ENCODE measurements at places on chromosomes 2 and 18.

DNA sequence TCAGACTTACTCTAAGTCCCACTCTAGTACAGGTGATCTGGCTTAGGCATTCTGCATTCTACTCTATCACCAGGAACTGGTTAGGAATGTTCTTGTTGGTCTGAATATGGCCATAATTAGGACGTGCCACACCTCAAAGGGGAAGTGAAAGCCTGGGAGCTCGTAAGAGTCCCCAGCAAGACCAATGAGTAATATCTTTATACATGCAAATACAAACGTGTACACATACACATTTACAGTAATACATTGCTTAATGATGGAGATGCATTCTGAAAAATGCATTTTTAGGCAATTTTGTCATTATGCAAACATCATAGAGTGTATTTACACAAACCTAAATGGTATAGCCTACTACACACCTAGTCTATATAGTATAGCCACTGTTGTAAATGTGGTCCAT lies 19.5 kb upstream of the ERCC3 start:
- no peak for DNase-seq

- no peak for DNase-seq
Measured at GRCh38 chr2:36197181-36197971, 158.2 kb upstream of the CRIM1 start.

DNA sequence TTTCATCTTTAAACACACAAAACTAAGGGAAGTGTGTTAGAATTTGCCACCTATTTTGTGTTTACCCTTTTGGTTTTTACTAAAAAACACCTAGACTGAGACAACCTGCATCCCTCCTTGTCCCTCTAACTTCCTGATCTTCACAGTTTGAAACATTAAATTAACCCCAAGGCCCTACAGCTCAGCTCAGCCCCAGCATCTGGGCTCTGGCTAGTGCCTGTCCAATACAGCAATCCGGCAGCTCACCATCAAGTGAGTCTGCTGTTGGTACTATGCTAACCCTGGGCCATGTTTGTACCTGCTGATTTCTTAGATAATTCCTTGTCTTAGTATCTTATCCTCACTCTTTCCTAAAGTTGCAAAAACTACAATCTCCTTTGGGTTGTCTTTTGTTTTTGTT lies 162.4 kb downstream of the DSEL start:
- no peak for DNase-seq

DNA sequence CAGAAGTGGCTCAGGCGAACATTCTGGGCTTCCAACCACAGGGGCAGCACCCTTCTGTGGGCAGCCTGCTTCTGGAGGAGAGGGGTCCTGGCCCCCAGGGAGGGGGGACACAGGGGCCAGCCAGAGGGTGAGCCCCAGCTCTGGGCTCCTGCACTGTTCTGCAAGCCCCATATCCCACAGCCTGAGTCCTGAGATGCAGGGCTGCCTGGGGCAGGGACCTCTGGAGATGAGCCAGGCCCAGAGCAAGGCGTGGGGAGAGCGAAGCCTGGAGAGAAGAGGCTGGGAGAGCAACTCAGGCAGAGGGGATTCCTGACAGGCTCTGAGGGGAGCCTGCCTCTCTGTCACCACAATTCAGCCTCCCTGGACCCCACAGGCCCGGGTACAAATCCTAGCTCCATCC lies 13.5 kb upstream of the PRSS56 start:
- no peak for DNase-seq

GRCh38 chr2:68371581-68371980 lies 6.5 kb downstream of the PLEK start:
- no peak for DNase-seq

DNA sequence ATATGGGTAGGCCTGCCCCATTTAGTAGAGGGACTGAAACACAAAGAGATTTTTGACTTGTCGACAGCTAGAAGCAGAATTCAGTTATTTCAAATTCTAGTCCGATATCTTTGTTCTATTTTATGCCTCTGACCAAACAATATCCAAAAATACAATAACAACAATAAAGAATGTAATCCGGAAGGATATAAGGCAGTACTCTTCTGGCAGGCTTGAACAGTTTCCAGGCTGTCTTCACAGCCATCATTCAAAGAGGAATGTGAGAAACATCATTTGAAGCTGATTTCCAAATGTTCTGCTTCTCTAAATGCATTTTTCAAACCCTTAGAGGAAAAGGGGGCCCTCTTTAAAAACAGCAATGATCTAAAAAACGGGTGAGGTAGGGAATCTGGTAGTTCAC lies 36.7 kb upstream of the SPTBN1 start:
- no peak for DNase-seq

- DNase-seq = peak; percentile 48
Measured at GRCh38 chr2:226877491-226877890, 41.6 kb downstream of the RHBDD1 start.

DNA sequence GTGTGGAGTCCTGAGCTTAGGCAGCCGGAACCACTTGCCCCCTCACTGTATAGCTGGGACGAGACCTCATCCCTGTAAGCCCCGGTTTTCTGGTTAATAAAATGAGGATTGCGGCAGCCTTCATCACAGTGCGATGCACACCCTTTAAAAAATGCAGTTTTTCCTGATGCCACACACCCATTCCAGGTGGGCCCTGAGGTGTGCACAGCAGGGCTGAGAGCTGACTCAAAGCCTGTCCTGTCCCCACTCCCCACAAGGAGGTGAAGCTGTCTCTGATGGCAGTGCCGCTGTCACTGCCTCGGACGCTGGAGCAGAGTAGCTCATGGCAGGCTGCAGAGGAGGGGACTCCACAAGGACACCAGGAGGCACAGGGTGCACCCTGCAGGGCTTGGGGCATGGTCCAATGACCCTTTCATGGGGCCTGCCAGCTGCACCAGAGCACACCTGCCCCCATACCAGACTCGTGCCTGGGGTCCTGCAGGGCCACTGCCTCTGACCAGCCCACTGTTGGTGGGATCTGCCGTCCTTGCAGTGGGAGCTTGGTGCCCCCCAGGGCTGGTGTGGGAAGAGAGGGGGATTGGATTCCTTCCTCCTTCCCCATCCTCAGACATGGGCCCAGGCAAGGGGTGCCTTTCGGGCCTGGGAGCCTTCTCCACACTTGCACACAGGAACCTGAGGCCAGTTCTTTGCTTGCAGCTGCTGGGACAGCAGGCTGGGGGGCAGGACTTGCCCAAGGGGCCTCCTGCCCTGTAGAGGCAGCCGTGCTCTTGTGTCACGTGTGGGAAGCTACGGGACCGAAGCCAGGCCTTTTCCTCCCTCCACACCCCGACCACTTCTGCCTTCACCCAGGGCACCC lies 22.8 kb downstream of the GPC1 start:
- DNase-seq = no peak

GRCh38 chr18:79133724-79134123 lies 64.5 kb downstream of the ATP9B start:
- peak; percentile 4 for DNase-seq

- no peak for DNase-seq
Measured at GRCh38 chr18:25005541-25006403, 346.2 kb downstream of the ZNF521 start.

DNA sequence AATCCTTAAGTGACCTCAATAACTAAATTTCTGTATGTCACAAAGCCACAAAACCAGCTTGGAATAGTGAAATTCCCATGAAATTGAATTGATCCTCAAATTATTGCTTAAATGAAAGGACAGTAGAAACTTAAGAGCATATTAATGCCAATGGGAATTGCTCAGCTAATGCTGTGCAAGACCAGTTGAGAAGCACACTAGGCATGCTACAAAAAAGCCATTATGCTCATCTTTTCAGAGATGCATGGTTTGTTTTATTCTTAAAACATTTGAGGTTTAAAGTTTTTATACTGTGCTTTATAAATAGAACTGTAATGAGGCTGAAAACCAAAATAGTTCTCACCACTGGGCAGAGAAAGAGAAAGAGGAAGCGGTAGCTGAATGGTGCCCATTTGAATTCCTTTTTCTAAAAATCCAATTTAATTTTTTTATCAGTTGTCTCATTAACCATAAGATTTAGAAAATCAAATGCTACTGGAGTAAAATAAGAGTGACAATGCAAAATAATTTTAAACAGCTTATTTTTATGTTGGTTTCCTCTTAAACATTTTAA lies 98.6 kb downstream of the LNPK start:
- no peak for DNase-seq

GRCh38 chr2:216553093-216553478 lies 54.4 kb downstream of the RPL37A start:
- no peak for DNase-seq

DNA sequence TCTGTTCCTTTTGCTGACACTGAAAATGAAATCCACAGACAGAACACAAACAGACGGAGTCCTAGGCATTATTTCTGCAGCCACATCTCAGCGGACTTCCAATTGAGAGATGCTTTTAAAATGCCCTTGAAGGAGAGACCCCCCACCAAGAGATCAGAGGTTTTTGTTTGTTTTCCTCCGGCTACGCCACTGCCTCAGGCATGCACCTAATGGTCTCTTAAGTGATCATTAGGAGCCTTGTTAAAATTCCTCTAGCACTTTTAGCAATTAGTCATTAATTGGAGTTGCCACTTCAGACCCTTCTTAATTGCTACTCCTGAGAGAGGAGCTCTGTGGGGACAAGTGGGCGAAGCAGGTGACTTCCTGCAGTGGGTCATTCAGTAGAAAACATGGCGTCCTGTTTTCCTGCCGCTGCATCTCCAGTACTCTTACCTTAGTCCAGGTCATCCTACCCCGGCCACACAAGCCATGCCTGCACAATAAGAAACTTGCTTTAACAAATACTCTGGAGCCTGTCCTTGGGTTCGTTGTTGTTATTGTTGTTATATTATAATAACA lies 257.7 kb upstream of the CHAC2 start:
- DNase-seq = no peak

- no peak for DNase-seq
Measured at GRCh38 chr2:65393743-65394422, 38.5 kb downstream of the SPRED2 start.

GRCh38 chr2:236939721-236940231 lies 145.9 kb upstream of the COPS8 start:
- DNase-seq = no peak

DNA sequence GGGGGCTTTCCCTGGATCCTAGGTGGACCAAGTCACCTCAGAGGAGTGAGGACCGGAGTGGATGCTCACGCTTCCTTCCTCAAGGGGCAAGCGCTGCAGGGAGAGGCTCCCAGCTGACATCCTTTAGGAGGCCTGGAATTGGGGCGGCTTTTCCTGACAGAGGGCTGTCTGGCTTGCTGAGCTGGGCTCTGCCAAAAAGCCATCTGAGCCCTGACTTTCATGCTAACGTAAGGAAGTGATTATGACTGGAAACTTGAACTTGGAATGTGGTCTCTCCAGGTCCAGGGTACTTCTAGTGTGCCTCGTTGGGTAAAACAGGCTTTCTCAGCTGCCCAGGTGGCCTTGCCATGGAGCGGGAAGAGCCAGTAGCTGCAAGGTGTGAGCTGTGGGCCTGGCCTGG lies 268.3 kb upstream of the SPRED2 start:
- no peak for DNase-seq

GRCh38 chr2:190477661-190478454 lies 56.7 kb downstream of the NEMP2 start:
- peak; percentile 77 for DNase-seq

DNA sequence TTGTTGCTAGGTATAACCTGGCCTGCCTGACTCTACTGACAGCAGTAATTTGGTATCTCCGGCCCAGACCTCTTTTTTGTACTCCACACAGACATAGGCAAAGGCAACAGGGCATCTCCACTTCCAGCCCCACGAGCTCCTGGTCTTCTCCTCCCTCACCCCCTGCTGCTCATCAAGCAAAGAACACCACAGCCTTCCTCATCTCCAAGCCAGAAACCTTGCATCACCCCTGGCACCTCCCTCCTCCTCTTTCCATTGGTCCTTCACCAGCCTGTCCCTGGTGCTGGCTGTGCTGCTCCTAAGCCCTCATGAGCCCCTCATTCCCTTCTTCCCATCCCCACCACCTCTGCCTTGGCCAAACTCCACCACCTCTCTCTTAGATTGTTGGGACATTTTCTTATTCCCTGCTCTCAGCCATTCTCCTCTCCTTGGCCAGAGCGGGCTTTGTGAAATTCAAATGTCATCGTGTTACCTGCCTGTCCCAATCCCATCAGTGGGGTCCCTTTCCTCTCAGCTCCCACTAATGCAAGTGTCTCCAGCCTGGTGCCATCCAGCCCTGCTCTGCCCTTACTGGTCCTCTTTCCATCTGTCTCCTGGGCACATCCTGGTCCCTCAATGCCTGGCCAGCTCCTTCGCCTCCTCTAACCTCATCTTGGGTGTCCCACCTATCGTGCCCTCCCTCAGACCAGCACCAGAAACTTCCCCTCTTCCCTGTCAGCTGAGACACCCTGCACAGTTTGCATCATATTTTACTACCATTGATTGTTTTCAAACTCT lies 77.4 kb downstream of the INHBB start:
- DNase-seq = no peak

DNA sequence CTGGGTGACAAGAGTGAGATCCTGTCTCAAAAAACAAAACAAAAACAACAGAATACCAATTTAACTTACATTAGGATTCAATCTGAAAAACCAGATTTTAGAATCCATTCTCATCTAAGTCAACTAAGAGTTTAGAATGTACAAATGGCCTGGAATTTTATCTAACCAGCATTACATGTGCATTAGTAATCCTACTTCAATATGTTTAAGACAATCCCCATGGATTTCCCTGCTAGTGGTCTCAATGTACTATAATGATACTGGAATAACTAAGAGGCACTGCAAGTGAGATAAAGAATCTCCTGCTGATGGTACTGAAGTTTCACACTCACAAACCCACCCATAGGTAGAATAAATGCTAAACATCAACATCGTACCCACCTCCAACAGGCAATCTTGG lies 53.9 kb upstream of the DNER start:
- DNase-seq = no peak

GRCh38 chr2:32051836-32052439 lies 11.4 kb upstream of the SPAST start:
- no peak for DNase-seq

- no peak for DNase-seq
Measured at GRCh38 chr2:229282758-229283546, 11.9 kb upstream of the PID1 start.

GRCh38 chr2:208192611-208193236 lies 2.9 kb upstream of the C2orf80 start:
- no peak for DNase-seq

- no peak for DNase-seq
Measured at GRCh38 chr2:241618829-241619228, 18.1 kb downstream of the THAP4 start.

DNA sequence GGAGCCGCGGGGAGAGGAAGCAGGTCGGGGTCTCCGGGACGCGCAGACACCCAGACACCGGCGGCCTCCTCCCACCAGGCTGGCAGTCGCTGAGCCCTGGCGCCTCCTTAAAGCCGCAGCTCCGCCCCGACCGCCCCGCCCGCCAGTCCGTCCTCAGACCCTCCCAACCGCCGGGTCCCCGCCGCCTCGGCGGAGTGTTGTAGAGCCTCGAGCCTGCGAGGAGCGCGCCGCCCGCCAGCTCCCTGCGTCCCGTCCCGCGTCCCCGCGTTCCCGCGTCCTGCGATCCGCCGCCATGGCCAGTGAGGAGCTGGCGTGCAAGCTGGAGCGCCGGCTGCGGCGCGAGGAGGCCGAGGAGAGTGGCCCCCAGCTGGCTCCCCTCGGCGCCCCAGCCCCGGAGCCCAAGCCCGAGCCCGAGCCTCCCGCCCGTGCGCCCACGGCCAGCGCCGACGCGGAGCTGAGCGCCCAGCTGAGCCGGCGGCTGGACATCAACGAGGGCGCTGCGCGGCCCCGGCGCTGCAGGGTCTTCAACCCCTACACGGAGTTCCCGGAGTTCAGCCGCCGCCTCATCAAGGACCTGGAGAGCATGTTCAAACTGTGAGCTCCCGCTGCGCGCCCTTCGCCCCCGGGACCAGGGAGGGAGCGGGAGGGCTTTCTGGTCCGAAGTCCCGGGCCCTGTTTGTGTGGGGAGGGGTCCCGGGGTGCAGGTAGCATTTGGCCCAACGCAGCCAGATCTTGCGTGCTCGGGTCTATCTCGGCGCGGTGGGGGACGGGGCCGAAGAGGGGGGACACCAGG lies at the start of gene EFHD1:
EFHD1 (plus strand) TSS at position 192 of the 793 bp plus-strand sequence; CDS start at position 293, 101 bp downstream.
- peak; percentile 82 for DNase-seq

Measured in midbrain (tissue), 1 donor.